CD4-positive, alpha-beta T cell (primary cell): ENCODE measurements at places on chromosomes 13 and 19. TPM values are rescaled to one million over a fixed set of nuclear protein-coding genes. Genes with fewer than 3 reads are reported as not detected.

POSTN gene
- total RNA-seq: not detected

DNA sequence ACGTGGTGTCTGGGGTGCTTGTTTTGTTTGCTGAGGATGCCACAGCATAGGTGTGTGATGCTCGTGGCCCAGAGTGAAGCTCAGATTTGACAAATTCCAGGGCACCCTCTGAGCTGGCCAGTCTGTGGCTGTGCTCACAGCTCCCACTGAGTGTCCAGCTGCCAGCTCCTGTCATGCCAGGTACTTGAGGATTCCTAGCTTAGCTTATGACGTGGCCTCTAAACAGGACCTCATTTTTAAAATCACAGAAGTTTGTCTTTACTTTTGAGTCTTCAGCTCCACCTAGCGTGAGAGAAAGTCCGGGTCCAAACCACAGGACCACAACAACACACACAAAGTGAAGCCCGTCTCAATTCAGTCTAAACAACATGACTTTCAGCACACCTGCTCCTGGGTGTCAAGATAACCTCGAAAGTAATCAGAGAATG lies 117.3 kb downstream of the RAB20 start:
- DNase-seq: no peak

- peak; percentile 47 for DNase-seq
Measured at GRCh38 chr13:32587011-32587810, 959 bp downstream of the PDS5B start.

GRCh38 chr19:18416778-18417249 lies 2.4 kb upstream of the SSBP4 start:
- DNase-seq: no peak

- no peak for DNase-seq
Measured at GRCh38 chr13:50914176-50914700, 4.6 kb downstream of the RNASEH2B start.

DNA sequence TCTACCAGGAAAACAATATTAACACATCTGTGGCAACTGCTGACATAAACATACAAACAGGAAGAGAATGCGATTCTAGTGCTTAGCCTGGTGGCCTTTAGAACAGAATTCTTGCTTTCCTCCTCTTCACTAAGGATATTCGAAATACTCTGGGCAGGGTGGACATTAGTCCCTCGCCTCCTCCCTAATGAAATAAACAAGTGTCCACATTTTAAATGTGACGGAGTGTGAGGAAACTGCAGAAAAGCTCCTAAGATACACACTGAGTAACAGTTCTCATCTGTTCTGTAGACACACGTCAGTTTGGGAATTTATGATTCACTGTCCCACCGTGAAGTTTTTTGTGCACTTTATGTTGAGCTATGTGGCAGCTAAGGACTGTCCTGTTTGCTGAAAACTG lies 639 bp downstream of the STARD13 start:
- DNase-seq: no peak

GRCh38 chr13:102771298-102772041 lies 2.1 kb downstream of the TEX30 start:
- no peak for DNase-seq

GRCh38 chr19:7783991-7784423 lies 21.0 kb downstream of the CLEC4M start:
- DNase-seq: no peak

- no peak for DNase-seq
Measured at GRCh38 chr13:72952529-72953141, 106.2 kb upstream of the KLF5 start.

- no peak for DNase-seq
Measured at GRCh38 chr19:51090471-51090870, 7.8 kb upstream of the KLK14 start.

DNA sequence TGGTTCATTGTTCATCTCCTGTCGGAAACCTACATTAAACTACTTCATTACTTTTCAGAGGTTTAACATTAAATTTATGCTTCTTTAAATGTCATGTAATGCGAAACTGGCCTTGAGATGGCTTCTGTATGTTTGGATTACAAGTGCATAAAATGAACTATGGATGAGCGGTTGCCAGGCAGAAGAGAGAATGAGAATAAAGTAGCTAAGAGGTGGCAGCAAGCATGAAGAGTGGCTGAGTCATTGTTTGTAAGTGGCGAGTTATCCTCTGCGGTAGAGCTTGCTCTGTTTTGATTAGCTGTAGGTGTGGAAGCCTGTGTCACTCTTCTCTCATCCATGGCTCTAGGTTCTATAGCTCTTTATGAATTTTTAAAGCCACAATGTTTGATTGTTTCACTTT lies 1139.6 kb upstream of the PCDH9 start:
- no peak for DNase-seq

- no peak for DNase-seq
Measured at GRCh38 chr13:114328034-114328433, 13.7 kb downstream of the CHAMP1 start.
